Activated CD4-positive, CD25-positive, alpha-beta regulatory T cell (primary cell): ENCODE measurements at places on chromosomes 6 and 20.
A peak's percentile ranks its signal among the peaks of the same experiment; 100 is the strongest.

GRCh38 chr6:158184608-158185007 is 16.5 kb downstream of the GTF2H5 start:
- DNase-seq, result no peak

DNA sequence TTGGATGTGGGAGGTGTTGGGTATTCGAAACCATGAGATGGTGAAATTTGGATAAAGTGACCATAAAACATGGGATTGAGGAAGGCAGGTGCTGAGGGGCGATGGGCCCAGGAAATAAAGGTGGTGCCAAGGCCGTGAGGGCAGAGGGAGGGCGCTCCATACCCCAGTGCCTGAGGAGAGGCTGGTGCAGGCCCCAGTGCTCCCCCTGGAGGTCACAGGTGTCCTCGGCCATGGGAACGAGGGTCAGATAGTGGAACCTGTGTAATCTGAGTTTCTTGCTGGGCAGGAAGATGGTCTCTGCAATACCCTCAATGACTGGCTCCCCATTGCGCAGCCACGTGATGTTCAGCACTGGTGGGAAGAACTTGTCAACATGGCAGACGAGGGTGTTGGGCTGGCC is 16.2 kb downstream of the HLA-DPB1 start:
- DNase-seq, result peak; percentile 43

DNA sequence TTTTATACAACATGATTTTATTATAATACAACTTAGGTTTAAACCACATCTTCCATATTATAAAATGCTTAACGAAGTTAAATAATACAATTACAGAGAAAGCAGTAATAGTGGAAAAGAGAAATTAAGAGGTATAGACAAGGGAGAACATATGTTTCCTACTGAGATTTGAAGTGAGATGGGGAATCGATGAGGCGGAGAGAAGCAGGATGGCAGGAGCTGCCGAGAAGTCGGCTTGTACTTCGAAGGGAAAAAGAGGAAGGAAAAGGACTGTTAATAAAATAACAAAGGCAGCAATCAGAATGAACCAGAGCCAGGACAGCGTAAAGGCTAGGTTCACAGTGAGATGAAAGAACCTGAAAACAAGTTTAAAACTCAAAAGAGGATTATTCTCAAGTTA is 15.4 kb downstream of the FBXL4 start:
- DNase-seq, result no peak

DNA sequence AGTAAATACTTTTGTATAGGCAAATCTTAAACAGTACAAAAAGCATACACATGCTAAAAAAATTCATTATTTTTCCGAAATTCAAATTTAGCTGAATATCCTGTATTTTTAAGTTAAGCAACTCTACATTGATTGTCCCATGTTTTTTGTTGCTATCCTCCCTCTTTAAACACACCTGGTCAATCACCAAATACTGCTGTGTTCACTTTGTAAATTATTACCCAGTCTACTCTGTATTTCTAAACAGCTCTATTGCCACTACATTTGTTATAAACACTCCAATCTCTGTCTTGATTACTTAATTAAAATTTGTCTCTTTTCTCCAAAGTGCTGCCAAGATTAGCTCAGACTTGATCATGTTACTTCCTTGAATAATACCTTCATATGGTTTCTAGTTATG is 466.5 kb upstream of the GJE1 start:
- DNase-seq, result no peak

- no peak for DNase-seq
Measured at GRCh38 chr20:13913572-13913971, 76.8 kb downstream of the SEL1L2 start.

DNA sequence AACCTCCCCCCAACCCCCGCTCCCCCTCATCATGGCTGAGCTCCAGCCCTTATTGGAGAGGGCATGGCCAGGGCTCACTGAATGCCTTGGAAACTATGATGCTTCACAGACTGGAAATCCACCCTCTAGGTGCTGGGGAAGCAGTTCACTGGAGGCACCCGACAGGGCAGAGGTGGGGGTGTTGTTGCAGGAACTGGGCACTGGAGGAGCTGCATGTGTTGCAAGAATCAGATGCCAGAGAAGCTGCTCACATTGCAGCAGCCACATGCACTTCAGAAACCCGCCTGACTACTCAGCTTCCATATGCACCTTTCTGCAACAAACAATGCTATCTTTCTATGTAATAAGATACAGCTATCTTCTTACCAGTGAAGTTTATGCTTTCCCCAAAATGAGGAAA is 7.9 kb upstream of the TBPL1 start:
- no peak for DNase-seq

DNA sequence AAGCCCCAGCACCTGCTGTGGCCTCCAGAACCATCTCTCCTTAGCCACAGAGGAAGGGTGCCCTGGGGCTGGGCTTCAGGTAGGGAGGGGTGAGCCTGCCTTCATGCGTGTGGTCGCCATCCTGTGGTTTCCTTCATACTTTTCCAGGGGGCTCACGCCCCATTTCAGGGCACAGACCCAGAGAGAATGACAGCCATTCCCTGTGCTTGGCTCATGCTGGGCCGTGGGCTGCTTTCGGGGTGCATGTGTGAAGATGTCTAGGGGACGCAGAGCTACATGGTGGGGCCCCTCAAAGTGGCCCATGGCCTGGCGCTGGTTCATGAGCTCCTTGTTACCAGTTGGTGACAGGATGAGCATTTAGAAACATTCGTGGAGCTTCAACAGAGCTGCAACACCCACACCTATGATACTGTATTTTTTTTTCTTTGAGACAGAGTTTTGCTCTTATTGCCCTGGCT is 190.3 kb upstream of the SLC24A3 start:
- DNase-seq, result no peak

DNA sequence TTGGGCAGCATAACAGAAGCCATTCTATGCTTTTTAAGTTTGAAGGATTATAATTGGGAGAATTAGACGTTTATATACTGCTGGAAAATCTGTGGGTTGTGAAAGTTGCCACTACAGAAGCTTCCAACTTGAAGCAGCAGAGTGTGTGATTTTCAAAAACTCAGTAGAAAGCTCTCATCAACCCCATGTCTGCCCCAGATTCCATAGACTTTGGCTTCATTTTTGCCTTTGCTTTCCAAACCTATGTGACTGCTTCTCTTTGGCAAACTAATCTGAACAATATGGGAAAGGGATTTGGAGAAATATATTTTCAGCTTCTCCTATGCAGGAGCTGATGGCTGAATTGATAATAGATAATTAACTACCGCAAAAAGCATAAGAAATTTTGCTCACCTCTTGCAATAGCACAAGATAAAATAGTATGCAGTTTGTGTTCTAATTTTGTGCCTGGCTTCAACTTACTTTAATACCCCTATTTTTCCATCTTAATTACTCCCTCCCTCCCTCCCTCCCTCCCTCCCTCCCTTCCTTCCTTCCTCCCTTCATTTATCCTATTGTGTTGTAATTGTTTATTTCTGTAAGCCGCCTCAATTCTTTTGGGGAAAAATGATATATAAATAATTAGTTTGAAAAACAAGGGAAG is 214.1 kb upstream of the HS3ST5 start:
- DNase-seq, result no peak
